ENCODE measurements at places on chromosomes 7 and 10. TPM values are rescaled to one million over a fixed set of nuclear protein-coding genes. Genes with fewer than 3 reads are reported as not detected.

MEIG1 gene
- total RNA-seq: not detected

UBE3C gene
- 107 TPM for total RNA-seq

PTF1A gene
- total RNA-seq: not detected

LRMDA gene
- total RNA-seq: 0.55 TPM

SLC13A4 gene
- under 0.01 TPM for total RNA-seq

BLNK gene
- not detected for total RNA-seq

VGF gene
- total RNA-seq: 249 TPM

ZCWPW1 gene
- 1.4 TPM for total RNA-seq

ZNF786 gene
- total RNA-seq: 6.3 TPM

DPYSL4 gene
- total RNA-seq: 2.3 TPM

PMS2 gene
- 17.9 TPM for total RNA-seq

SDK1 gene
- total RNA-seq: 10.1 TPM

IQCE gene
- total RNA-seq: 12.9 TPM

EIF4EBP2 gene
- 17.2 TPM for total RNA-seq

GRM3 gene
- total RNA-seq: not detected

LCOR gene
- total RNA-seq: 37.5 TPM

TMEM229A gene
- total RNA-seq: not detected

DEPP1 gene
- total RNA-seq: 0.44 TPM

MSMB gene
- not detected for total RNA-seq

SFXN4 gene
- 13.8 TPM for total RNA-seq

ACTL6B gene
- not detected for total RNA-seq

DGKI gene
- 2.9 TPM for total RNA-seq

LBX1 gene
- total RNA-seq: not detected

CPVL gene
- 1.4 TPM for total RNA-seq

CLDN15 gene
- total RNA-seq: 3.5 TPM

AKR1C8 gene
- total RNA-seq: not detected

RAMP3 gene
- total RNA-seq: not detected

BICC1 gene
- 23.6 TPM for total RNA-seq

FXYD4 gene
- total RNA-seq: not detected

GNGT1 gene
- total RNA-seq: not detected

NAT16 gene
- under 0.01 TPM for total RNA-seq

OIT3 gene
- total RNA-seq: under 0.01 TPM

FBXO24 gene
- 1.4 TPM for total RNA-seq

CDK14 gene
- 49.6 TPM for total RNA-seq

TAS2R5 gene
- total RNA-seq: 1.00 TPM

TEX47 gene
- not detected for total RNA-seq

ADAM12 gene
- 40.8 TPM for total RNA-seq

UNCX gene
- total RNA-seq: not detected

BNIP3 gene
- 200 TPM for total RNA-seq

CYP17A1 gene
- total RNA-seq: not detected

All from uterine smooth muscle cell (primary cell).